ENCODE measurements at places on chromosomes 1 and 21.
A peak's percentile ranks its signal among the peaks of the same experiment; 100 is the strongest.

- DNase-seq = no peak
Measured at GRCh38 chr21:21196087-21196486, 197.9 kb downstream of the NCAM2 start.

- DNase-seq = peak; percentile 88
Measured at GRCh38 chr1:33086384-33086850, 5.5 kb downstream of the AZIN2 start.

- no peak for DNase-seq
Measured at GRCh38 chr1:54054438-54054749, 986 bp downstream of the TCEANC2 start.

DNA sequence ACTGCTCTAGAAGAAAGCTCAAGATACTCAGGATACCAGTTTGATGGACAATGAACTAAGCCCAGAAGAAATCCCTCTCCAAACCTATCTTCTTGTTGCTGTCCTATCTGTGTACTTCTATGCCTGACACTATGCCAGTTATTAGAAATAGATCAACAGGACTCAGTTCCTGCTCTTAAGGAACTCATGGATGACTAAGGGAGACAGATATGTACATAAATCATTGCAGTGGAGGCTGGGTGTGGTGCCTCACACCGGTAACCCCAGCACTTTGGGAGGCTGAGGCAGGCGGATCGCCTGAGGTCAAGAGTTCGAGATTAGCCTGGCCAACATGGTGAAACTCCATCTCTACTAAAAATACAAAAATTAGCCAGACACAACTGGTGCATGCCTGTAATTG is 42.4 kb upstream of the AK4 start:
- DNase-seq = peak; percentile 15

GRCh38 chr1:172662464-172663109 is 3.7 kb downstream of the FASLG start:
- DNase-seq = peak; percentile 52

DNA sequence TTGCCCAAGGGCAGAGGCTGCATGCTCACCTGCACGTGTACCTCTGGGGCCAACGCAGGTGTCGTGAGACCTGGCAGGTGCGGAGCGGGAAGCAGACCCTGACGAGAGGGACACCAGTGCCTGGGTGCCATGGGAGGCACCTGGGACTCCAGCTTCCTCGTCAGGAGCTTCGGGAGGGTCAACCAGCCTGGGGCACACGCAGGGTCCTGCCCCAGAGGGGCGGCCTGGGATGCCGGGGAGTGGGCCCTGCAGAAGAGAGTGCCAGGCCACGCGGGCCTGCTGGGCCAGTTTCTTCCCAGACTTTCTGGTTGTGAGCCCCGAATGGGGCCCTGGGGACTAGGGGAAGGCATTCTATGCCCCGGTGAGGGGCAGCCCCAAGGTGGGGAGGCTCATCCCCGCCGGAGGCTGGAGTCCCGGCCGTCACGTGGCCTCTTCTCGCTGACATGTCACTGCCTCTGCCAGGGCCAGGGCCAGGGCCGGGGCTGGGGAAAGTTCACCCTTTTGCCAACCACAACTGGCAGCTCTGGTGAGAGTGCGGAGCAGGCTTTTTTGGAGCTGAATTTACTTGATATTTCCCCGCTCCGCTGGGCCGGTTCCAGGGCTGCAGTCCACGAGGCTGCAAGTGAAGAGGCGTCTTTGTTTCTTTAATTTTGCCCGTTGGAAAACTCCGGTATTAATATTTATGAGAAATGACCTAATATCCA is 38.5 kb upstream of the ACTRT2 start:
- DNase-seq = no peak

DNA sequence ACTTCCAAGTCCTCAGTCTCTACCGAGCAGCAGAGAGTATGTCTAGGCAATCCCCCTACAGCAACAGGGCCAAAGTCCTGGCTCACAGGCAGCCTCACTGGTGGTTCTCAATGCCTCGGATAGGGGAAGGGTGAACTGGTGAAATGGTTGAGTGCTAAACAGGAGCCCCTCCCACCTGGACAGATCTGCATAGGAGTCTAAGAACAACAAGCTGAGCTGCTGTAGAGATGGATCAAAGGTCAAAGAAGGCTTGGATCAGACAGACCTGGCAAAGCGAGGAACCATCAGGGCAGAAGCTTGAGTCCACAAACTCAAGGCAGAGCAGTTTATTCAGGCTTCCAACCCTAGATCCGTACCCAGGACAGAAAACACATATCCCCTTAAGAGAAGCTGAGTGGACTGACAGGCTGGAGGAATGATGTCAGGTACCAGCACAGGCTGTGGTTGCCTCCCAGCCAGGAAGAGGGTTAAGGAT is 31.8 kb downstream of the RABIF start:
- no peak for DNase-seq

DNA sequence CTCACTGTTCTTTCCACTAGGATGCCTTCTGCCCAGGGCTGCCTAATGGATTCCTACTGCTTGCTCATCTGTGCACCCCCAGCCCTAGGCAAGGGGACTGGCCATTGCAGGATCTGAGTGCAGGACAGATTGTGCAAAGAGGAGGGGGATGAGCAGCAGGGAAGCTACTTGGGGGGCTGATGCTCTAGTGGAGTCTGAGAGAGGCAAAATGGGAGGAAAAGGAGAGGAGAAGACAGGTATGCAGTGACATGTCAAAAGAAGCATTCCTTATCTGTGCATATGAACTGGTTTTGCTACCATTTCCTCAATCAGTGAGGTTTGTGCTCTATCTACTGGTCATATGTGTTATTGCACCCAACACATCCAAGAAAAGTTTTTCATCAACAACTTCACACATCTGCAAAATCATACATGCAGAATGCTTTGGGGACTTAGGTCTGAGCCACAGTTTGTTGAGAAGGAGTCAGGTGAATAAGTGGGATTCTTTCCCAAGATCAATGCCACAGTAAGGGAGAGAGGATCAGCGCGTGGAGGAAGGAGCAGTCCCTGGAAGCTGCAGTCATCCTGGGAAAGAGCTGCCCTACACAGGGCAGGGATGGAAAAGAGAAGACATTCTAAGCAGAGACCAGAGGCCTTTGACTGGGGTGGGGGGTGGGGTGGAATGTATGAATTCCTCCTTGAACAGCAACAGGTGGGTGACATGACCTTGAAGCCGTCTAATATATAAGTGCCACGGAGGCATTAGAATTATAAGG is 14.4 kb downstream of the SLC5A9 start:
- DNase-seq = peak; percentile 56
